ENCODE measurements at places on chromosomes 4 and X.
A peak's percentile ranks its signal among the peaks of the same experiment; 100 is the strongest.

DNA sequence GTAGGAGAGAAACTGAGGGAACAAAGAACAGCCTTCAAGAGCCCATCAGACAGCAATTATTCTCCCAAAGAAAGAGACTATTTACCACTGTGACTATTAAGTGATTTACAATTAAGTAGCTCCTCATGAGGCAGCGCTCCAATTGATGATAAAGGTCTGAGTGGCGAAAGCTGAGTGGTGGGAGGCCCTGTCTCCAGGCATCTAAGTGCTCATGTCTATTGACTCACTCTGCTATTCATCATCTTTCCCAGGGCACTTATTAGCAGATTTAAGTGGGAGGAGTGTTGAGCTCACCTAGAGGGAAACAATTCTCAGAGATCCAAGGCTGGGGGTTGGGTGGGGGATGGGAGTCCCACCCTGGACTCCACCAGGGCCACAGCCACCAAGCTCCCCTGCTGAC lies 23.3 kb downstream of the AMER1 start:
- no peak for DNase-seq

- DNase-seq = no peak
These were observed 43.0 kb downstream of the SEPSECS start for GRCh38 chr4:25117274-25117673.

DNA sequence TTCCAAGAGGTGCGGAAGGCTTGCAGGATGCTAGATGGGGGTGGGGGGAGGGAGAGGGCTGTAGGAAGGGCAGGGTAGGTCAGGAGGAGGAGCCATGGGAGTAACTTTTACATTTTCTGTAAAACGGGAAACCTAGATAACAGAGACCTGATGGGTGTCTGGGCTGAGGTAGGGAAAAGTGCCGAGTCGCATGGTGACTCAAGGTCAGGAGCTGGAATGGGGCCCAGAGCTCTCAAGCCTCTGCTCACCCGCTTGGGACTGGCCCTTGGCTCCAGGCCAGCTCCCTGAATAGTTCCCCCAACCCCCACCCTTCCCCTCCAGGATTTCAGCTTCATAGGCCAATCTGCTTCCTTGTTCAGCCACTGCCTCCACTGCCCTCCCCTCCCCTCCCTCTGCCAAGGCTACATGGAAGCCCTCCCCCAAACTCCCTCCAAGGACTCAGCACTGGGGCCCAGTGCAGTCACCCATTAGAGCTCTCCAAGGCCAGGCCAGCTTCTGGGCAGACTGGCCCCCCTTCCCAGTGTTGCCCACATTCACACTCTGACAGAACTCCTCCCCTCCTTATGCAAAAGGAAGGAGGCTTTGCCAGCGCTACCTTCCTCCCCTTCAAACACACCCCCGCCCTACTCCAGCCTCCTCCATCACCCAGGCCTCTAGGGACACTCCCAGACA lies 43.6 kb downstream of the TSC22D3 start:
- DNase-seq = no peak

DNA sequence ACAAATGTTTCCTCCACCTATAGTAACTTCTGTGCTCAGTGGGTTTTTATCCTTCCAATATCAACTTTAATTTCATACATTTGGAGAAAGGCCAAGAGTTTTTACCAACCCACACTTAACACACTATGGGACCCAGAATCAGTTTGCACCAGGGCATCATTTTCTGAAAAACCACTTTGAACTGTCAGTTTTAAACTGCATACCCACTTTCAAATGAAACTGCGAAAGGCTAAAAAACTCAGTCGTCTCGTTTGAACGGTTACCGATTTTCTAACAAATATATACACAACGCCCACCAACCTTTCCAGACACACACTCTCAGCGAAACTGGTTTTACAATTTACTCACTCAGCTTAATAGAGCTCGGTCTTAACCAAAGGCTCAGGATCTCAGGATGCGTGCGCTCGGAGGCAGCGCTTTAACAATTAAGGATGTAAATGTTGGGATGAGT lies 376 bp downstream of the ABCG2 start:
- peak; percentile 34 for DNase-seq

- DNase-seq = no peak
These were observed 898 bp upstream of the NDP start for GRCh38 chrX:43974100-43974475.

DNA sequence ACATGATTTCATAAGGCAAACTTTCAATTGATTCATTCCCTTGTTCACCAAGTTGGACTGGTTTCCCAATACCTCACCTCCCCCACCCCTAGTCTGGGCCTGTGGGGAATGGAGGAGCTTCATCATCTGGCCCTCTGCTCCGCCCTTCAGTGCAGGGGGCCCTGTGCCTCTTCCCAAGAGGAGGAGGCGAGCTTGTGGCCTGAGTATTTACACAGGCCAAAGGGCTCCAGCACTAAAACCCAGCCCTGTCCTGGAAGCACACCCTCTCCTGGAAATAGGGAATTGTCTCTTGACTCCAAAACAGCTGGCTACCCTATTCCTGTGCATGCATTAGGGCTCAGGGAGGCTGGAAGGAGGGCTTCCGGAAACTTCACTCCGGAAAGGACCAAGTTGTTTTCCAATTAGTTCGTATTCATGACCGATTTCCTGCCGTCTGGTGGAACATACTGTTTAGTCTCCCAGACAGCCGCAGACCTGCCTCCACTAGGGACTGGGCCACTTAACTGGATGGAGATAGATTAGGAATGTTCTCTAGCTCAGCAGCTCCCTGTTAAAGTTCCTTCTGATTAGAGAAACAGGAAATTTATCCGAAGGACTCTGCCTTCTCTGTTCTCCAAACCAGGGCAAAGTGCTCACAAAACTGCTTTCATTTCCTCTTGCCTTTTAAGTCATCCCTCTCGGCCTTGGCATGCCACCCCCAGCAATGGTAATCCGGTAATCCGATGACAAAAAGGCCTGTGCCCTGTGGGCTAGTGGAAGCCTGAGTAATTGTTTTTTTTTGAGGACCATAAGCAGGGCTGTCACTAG lies 5.8 kb downstream of the SRPX2 start:
- no peak for DNase-seq

DNA sequence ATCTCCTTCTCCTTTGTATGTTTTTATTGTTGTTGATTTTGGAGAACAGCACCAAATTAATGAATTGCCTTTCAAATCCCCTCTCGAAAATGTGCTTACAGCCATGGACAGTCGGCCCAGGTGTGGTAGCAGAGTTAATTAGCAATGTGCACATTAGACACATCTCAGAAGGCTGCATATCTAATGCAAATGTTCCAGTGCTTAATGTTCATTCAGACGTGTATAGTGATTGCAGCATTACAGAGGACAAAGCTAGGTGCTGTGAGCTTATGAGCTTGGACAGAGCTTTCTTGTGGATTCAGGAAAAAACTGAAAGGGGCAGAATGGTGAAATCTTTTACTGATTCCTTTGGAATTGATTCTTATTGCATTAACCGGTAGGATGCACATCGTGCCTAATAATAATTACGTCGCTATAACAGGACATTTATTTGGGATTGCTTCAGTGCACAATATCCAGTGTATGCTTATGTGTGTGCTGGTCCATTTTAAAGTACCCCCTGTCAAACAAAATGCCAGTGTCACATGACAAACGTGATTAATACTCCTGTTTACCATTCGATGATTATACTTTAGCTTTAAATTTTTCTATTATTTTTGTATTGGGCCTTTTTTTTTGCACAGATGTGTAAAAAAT lies 552.9 kb upstream of the EPHA5 start:
- DNase-seq = no peak

DNA sequence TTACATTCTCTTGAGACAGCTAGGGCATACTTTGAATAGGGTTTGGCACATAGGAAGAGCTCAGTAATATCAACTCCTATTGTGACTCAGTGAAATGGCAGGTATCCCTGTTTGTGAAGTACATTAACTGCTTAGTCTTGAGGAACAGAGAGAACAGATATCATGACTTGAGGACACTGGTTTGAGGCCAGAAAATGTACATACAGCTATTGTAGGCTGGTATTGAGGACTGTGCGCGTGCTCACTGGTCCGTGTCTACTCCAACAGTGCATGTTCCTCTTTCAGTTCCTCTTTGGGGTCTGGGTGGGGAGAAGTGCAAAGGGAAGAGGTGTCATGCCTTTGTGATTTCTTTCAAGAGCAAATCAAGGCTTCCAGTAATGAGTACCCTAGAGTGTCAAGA lies 34.6 kb upstream of the TBC1D9 start:
- peak; percentile 26 for DNase-seq

DNA sequence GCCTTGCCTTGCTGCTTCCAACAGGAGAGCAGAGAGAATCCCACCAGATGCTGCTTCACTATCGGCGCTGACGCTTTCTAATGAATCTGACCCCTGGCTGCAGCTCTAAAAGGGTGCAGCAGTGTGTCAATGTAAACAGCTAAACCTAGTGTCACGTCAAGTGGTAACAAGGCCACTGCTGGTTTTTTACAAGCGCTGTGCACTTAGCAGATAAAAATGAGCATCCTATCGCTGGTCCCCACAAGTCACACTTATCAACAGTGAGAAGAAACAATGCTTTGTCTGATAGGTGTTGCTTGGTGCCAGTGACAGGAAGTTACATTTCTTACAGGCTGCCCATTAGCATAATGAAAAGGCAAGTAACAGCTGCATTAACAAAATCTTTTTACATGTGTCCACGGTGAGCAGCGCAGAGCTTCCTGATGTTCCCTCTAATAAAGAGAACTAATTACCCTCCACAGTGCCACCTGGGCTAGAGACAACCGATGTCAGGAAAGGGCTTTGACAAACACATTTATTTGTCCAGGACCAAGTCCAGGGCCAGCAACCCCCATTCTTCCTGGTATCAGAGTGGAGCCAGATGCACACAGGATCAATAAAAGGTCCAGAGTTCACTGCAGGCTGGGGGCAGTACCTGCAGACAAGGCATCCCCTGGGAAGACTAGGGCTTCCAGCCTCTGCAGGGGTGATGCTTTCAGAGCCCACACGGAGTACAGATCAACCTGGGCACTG lies 176.0 kb downstream of the MGST2 start:
- no peak for DNase-seq

DNA sequence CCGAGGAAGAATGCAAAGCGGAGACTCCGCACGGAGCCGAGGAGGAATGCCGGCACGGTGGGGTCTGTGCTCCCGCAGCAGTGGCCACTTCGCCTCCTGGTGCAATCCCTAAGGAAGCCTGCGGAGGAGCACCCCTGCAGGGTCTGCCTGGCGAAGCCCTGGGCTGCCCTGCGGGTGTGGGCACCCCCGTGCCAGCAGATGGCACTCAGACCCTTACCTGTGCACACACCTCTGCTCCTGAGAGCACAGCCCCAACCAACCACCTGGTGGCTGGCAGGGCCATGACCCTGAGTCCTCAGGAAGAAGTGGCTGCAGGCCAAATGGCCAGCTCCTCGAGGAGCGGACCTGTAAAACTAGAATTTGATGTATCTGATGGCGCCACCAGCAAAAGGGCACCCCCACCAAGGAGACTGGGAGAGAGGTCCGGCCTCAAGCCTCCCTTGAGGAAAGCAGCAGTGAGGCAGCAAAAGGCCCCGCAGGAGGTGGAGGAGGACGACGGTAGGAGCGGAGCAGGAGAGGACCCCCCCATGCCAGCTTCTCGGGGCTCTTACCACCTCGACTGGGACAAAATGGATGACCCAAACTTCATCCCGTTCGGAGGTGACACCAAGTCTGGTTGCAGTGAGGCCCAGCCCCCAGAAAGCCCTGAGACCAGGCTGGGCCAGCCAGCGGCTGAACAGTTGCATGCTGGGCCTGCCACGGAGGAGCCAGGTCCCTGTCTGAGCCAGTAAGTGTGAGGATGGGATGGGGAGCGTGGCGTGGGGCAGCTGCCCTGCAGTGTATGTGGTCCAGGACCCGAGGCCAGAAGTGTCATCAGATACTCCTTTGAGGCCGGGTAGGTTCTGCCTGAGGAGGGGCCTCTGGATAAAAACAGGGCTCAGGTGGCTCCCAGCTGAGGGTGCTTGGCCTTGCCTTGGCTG lies 7.0 kb downstream of the TACC3 start:
- DNase-seq = no peak

DNA sequence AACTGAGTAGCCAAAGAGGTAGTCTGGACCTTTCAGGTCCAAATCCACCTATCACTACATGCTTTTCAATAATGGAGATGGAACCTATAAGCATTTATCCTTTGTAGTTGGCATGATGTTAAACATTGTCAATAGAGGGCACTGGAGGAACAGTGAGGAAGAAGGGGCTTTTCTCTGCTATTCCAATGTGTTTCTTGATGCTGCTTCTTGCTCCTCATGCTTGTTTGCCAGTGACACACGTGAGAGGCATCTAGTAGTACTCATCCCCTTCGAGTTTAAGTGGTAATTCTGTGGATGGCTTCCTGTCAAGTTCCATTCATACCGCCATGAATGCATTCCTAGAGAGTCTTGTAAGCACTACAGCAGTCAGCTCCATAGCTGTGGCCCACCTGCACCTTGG lies 84.0 kb downstream of the NAA11 start:
- no peak for DNase-seq

DNA sequence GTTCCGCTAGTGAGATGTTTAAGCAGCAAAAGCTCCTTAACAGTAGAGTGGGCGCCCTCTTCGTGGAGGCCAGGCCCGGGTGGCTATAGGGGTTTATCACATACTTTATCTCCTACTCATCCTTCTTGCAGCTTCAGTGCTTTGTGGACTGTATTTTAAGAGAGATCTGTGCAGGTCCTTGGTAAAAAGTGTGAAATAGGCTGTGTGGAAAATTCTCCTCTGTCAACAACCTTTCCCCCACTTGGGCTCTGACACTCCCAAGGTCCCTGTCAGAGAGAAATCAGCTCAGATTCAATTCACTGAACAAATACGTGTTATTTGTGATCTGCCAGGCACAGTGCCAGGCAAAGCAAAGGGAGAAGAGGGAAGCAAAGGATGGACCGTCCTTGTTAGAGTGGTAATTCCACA lies 214.3 kb upstream of the PPARGC1A start:
- DNase-seq = no peak

GRCh38 chr4:73593631-73594241 lies 26.5 kb downstream of the RASSF6 start:
- DNase-seq = no peak

DNA sequence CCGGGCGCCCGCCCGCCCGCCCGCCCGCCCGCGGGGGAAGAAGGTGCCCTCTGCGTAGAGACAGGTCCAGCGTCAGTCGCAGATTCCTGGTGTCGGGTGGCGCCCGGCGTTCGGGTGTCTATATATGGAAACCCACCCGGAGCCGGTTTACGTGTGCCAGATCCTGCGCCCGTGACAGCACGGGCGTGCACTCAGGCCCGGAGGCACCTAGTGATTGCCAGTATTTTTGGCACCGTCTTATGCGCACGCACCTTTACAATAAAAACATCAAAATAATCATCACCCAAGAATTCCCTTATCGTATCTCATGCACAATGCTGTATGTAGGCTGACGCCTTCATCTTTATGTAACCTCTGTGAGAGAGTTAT lies 519 bp downstream of the SLC25A4 start:
- no peak for DNase-seq

DNA sequence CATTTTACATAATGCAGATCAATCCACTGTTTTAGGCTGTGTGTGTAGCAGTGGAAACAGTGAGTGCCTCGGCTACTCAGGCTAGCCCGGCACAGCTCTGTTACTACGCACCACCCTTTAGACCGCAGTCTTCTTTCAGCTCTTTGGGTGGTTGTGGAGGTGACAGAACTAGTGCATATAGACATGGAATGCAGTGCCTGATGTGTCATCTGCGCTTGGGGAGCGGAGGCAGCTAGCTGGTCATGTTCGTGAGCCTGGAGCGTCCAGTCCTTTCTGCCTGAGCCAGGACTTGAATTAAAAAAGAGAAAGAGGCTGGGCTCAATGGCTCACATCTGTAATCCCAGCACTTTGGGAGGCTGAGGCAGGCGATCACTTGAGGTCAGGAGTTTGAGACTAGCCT lies 4.8 kb downstream of the TBC1D14 start:
- DNase-seq = no peak

- DNase-seq = no peak
These were observed 101.8 kb upstream of the HPF1 start for GRCh38 chr4:169859366-169860216.
